ENCODE measurements at places on chromosomes 1 and 21.
A peak's percentile ranks its signal among the peaks of the same experiment; 100 is the strongest.

- no peak for DNase-seq
Observed at GRCh38 chr1:87053446-87053845, 139.0 kb downstream of the HS2ST1 start.

- DNase-seq: peak; percentile 66
Observed at GRCh38 chr1:45014321-45015028, 2.4 kb downstream of the UROD start.

GRCh38 chr1:47647327-47647845 lies 209.5 kb downstream of the FOXD2 start:
- no peak for DNase-seq

DNA sequence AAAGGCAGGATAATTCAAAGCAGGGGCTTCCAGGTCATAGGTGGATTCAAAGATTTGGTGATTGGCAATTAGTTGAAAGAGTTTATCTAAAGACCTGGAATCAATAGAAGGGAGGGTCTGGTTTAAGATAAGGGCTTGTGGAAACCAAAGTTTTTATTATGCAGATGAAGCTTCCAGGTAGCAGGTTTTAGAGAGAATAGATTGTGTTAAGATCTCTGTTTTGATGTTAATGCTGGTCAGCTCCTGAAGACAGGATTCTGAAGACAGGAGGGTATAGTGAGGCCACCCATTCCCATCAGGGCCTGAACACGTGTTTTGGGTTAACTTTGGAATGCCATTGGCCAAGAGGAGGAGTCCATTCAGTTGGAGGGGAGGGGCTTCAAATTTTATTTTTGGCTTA lies 6.1 kb upstream of the PTBP2 start:
- no peak for DNase-seq

DNA sequence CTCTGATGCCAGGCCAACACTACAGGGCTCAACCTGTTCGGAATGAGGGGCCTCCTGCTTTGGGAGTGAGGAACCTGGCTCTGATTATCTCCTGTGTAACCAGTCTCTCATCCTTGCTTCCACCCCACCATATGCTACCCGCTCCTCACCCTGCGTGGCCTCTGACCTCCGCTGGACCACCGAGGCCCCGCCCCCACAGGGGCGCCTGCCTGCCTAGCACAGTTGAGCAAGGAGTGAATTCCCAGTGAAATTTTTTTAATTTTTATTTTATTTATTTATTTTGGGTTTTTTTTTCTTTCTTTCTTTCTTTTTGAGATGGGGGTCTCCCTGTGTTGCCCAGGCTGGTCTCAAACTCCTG lies 1.9 kb upstream of the GNB1 start:
- no peak for DNase-seq

- no peak for DNase-seq
Observed at GRCh38 chr1:11795238-11795890, 10.4 kb downstream of the MTHFR start.

DNA sequence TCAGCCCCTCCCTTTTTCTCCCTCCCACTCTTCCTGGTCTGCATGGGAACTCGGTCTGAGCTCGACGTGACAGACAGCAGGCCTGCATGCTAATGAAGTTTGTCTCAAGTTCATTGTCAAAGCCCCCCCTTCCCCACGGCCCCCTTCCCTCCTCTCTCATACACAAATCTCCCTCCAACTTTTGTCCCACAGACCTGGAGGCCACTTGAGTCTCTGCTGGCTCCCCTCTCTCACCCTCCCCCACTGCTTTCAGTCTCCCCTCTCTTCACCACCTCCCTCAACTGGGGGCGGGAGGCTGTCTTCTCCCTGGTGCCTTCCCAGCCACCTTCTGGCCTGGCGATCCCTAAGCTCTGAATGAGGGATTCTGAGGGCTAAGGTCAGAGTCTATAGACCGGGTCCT lies 61.3 kb downstream of the RHBG start:
- DNase-seq: no peak

DNA sequence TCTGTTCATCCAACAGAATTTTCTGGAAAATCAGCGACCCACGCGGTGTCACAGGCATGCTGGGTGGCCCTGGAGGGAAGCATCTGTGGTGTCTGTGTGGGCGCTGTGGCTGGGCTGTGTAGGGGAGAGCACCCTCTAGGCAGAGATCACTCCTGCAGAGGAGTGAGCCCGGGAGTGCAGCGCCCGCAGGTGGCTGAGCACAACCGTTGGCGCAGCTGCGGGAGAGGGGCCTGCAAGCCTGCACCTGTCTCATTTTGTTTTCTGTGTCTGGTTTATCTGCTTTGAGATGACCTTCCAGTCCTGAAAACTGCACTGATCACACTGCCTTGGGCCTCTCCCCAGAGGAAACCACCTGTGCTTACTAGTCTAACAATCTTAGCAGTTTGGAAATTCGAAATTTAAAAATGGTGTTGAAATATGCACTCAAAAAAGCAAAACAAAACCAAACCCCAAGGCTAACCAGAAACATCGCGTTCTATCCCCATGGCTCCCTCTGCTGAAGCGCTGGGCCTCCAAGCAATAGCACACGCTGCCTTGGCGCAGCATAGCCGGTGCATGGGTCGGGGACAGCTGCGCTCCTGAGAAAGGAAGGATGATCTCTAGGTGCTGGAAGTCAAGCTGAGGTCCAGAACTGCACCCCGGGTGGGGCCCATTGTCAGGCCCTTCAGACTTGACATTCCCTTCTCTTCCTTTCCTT lies 4.8 kb downstream of the FAM3B start:
- peak; percentile 91 for DNase-seq

GRCh38 chr1:205256951-205257625 lies 29.3 kb downstream of the TMCC2 start:
- no peak for DNase-seq

DNA sequence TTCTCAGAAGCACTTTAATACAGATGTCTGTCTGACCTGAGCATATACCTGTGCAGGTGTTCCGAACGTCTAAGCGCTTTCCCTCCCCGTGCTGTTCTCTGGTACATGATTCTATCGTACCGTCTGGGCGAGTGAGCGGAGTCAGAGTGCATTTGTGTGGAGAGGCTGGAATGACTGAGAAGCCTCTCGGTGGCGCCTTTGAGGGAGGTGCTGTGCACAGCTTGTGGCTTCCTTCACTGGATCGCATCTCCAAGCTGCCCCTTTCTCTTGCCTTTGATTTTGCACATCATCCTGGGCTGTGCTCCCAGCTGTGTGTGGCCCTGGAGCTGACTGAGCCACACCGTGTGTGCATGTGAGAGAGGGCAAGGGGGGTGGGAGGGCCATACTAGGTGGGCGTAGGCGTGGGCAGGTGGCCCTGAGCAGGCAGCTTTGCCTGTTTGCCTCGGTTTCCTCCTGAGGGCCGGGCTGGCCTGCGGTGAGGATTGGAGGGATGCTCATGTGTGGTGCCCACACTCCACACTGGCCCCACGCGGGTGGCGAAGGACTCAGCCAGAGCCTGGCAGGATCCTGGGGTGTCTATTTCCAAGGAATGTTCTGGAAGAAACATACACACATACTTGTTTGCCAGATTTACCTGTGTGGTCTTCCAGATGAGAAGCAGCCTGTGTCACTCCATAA lies 105.3 kb downstream of the ADARB1 start:
- no peak for DNase-seq

DNA sequence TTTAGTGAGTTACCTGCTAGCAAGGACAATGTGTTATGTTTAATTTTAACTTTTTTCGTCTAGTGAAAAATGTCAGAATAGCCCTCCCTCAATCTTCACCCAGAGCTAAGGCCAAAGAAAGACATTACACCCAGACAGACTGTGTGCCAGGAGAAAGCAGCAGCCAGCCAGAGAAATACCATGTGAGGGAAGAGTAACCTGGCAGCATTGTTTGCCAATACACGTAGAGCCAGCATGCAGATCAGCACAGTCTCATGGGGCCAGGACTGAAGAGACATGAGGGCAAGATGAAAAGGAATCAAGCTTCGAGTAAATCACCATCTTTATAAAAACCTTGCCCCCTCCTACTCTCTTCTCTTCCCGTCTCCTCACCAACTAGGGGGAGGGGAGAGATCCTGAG lies 88.5 kb upstream of the ADAR start:
- no peak for DNase-seq

GRCh38 chr1:62307895-62308492 lies 11.2 kb downstream of the KANK4 start:
- DNase-seq: no peak

GRCh38 chr1:116949213-116949985 lies 39.7 kb downstream of the PTGFRN start:
- no peak for DNase-seq

DNA sequence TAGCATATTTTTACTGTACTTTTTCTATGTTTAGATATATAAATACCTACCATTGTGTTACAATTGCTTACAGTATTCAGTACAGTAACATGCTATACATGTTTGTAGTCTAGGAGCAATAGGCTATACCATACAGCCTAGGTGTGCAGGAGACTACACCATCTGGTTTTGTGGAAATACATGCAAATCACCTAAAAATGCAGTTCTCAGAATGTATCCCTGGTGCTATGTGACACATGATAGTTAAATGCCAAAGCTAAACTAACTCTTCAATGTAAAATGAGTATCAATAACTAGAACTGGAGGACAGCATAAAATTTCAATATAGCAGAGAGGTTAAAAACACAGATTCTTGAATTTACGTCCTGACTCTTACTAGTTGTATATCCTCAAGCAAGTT lies 14.8 kb downstream of the NUCKS1 start:
- no peak for DNase-seq

GRCh38 chr1:242890192-242890741 lies 364.8 kb downstream of the CEP170 start:
- DNase-seq: no peak

DNA sequence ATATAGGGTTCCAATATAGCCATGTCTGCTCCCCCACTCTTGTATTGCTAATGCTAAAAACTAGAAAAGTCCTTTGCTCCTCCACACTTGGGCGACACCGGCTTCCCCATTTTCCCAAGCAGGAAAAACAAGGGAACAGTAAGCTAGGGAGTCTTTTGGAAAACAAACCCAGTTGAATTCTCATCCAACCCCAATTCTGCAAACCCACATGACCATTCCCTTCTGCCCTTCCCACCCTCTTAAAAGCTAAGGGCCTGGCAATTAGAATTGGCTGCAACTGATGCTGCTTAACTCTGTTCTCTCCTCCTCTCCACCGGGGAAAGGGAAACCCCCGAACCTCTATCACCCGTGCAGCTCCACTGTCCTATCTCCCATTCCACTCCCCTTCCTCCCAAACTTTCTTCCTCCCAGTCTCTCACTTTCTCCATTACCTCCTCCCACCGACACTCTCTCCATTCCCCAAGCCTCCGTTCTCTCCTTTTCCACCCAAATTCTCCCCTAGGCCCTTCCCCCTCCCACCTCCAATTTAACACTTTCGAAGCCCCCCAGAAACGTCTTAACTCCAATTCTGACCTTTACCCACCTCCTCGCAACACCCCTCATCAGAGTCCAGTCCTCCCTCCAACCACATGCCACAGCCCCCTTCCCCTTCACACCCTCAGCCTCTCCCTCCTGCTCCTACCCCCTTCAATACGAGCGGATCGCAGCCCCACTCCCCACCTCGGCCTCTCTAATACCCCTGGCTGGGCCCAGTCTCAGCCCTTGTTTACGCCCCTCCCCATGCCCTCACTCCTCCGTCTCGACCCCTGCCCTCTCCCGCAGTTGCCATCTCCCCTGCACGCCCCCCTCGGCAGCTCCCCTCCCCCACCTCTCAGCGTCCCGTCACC lies 701 bp downstream of the DEDD start:
- no peak for DNase-seq

DNA sequence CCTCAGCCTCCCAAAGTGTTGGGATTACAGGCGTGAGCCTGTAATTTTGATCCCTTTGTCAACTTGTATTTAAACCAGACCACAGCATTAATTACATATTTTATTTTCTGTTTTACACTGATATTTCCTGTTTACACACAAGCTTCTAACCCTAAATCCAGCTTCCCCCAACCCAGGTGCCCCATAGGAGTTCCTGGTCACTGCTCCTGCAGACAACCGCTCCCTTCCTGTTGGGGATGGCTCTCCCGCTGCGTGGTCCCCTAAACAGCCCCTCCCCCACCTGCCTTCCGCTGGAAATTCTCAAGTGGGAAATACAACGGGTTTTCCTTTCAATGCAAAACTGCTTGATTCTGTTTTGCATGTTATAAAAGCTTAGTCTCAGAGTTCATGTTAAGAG lies 3.7 kb downstream of the CSTB start:
- DNase-seq: no peak

GRCh38 chr21:26447932-26448475 lies 125.1 kb downstream of the CYYR1 start:
- no peak for DNase-seq

DNA sequence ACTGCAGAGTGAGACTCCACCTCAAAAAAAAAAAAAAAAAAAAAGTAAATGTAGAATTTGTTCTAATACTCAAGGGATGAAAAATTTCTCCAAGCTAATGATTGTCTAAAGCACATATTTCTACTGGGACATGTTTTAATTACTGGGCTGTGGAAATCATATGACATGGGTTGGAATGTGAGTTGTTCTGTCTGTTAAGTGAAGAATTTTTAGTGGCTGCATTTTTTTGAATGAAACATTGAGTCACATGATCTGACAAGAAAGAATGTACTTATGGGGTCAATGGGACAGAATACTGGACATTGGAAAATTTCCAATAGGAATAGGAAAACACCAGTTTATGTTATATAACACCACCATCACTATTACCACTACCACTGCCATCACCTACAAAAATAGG lies 123.8 kb upstream of the IVNS1ABP start:
- DNase-seq: no peak

GRCh38 chr1:113488576-113489177 lies 98.4 kb downstream of the MAGI3 start:
- DNase-seq: no peak

- peak; percentile 58 for DNase-seq
Observed at GRCh38 chr1:46533179-46533864, 18.1 kb downstream of the KNCN start.

GRCh38 chr1:235100194-235100772 lies 28.4 kb downstream of the TOMM20 start:
- DNase-seq: no peak

- peak; percentile 71 for DNase-seq
Observed at GRCh38 chr1:39816415-39817090, 27.9 kb upstream of the BMP8B start.

Data from NCI-H345 (cell line).